ENCODE measurements at places on chromosomes 12 and 14.
A peak's percentile ranks its signal among the peaks of the same experiment; 100 is the strongest.

DNA sequence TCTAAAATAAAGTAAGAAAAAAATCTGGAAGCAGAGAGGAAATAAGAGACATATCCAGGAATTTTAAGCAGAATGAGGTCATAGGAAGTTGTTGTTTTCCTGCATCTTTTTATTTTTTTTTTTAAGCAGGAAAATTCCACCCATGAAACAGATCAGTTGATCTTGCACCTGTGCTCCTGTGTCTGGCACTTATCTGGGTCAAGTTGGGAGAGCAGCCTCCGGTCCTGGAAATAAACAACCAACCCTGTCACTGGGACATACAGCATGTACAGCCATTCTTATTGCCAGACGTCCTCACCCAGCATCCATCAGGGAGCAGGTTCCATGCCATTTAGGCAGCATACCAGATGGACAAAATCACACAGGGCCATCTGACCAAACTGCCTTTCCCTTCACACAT is 266.0 kb upstream of the BTG1 start:
- DNase-seq, result no peak

- no peak for DNase-seq
Measured at GRCh38 chr12:68038650-68039049, 49.4 kb downstream of the IFNG-AS1 start.

DNA sequence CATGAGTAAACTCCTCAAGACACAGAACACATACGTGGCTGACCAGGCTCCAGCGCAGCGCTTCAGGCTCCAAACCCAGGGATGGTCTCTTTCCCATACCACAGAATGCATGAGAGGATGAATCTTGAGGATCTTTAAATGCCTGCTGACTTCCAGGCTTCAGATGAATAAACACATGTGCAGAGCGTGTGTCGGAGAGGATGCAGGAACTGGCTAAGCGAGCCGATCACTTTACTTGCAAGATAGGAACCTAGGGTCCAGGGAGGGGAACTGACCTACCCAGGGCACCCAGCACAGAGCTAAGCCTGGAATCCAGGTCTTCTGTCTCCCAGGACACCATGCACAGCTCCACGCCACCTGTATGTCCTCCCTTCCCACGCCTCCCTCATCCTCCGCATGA is 209.8 kb downstream of the BCL11B start:
- no peak for DNase-seq

- no peak for DNase-seq
Measured at GRCh38 chr12:62215506-62215905, 44.7 kb upstream of the USP15 start.

DNA sequence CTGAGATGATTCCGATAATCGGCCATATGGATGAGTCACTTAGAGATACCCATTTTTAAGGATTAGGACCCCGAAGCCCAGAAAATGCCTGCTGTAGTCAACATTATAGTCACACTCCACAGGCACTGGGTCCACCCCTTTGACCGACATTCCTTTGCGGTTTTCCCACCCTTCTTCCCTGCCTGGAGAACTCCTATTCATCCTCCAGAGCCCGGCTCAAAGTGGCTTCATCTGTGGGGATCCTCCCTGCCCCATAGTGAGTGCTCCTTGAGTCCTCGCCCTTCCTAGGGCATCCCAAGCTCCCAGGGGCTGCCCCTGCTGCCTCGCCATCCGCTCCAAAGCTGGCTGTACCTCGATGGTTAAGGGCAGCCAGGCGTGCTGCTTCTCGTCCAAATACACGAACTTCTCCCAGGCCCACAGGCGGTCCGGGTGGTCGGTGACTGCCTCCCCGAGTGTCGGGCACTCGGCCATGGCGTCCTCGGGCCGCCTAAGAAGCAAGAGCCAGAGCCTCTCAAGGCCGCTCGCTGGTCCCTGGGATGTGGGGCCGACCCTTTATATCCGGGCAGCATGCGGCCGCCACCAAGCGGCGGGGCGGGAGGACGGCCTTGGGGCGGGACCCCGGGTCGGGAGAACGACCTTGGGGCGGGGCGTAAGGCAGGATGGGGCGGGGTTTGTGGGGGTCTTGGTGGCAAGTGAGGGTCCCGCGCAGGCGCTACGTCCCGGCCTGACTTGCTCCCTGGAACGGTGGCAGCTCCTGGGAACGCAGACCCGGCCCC is at the start of gene TCL1A:
Gene TCL1A (minus strand): TSS at position 530 of the 776 bp plus-strand sequence. CDS start 59 bp downstream, at position 471.
- DNase-seq, result no peak

DNA sequence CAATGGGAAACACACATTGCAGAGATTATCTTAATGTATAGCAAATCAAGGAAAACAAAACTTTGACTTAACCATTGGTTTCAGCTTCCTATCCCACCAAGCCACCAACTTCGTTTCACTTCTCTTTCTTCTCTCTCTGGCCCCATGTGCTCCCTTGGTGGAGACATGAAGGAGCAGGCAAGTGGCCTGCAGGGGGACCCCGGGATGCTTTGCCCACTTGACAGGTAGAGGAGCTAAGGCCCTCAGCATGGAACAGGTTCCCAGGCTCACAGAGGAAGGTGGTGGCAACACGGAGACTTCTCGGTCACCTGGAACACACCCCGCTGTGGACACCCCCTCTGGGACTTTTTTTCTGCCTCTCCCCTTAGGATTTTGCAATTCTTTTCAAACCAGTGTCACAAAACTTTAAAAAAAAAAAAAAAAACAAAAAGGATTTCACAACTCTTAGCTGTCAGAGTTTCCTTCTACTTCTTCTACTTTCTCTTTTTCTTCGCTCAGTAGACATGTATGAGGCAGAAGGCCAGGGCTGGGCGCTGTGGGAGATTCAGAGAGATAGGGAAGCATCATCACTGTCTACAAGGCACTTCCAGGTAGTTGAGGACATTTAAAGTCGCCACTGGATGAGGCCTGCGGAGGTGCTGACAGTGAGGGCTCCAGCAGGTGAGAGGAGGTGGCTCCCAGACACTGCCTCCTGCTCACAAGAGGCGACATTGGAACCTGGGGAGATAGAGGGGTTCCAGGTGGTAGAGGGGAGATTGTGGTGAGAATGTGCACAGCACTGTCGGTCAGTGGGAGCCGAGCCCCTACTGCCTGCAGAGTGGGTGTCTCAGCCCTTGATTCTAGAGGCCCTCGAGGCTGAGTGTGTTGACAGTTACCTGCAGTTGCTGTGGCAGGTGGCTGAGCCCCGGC is 119.6 kb downstream of the GCH1 start:
- no peak for DNase-seq

GRCh38 chr12:84408936-84409335 is 503.7 kb downstream of the SLC6A15 start:
- no peak for DNase-seq

- no peak for DNase-seq
Measured at GRCh38 chr14:77681196-77682157, 26.3 kb downstream of the ALKBH1 start.

DNA sequence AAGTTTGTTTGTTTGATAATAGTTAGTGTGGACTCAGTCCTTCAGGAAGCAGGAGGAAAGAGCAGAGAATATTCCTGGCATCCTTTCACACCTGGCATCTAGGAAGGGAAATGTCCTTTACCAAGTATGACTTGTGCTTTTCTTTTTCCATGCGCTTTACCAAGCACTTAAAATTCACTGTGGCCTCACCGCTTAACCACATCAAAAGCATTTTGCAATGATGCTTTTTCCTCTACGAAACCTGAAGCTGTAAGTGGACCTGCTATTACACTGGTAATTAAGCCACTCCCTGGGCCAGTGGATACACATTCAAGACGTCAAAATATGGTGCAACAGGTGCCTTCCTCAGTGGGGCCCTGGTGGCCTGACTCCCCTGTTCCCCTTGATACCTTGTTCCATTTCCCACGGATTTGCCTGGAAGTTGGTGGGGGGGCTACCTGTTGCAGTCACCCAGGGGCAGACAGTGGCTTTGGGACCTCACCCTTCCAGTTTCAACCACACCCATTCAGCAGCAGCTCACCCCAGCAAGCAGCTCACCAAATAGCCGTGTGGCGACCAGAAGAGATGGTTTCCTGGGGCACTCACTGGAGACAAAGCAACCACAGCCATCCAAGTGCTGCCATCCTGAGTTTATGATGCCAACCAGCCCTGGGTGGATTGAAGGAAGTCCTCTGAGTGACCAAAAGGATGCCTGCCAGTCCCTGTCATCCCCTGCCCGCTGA is 14.2 kb upstream of the FZD10 start:
- DNase-seq, result no peak

DNA sequence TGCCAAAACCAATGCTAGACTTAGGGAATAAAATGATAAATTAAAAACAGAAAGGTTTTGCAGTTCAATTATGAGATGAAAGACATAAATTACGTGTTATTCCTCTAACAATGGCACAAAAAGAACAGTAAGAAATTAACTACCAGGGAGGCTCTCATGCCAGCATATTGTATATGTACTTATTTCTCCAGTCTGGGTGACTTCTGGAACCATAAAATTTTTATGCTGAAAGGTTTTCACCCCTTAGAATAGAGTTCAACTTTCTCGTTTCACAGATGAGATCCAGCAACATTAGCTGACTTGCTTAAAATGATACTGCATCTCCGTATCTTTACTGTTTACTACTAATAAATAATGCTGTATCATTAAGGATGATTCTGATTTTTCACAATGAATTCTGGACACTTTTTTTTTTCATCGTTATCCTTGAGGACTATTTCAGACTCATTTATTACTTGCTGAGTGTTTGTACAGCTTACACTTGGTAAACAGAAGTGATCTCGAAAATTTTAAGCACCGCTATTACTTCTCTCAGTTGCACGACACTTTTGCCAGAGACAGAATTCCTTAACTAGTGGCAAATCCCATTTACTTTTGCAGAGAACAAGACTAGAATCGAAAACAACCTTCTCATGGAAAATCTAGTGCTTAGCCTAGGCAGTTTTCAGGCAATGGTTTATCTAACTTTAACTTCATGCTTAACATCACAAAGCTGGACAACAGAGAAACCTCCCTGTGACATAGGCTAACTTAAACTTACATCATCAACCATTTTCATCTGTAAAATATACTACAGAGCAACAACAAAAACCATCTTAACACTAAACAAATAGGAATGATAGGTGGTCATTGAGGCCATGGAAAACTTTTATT is 2.7 kb downstream of the RSRC2 start:
- DNase-seq, result no peak

- no peak for DNase-seq
Measured at GRCh38 chr12:30930641-30931040, 4.1 kb downstream of the TSPAN11 start.

- peak; percentile 31 for DNase-seq
Measured at GRCh38 chr12:63844391-63845341, at the start of gene SRGAP1. TSS of gene SRGAP1 (plus strand) at chr12:63844700. CDS start at chr12:63844817, 117 bp downstream.

DNA sequence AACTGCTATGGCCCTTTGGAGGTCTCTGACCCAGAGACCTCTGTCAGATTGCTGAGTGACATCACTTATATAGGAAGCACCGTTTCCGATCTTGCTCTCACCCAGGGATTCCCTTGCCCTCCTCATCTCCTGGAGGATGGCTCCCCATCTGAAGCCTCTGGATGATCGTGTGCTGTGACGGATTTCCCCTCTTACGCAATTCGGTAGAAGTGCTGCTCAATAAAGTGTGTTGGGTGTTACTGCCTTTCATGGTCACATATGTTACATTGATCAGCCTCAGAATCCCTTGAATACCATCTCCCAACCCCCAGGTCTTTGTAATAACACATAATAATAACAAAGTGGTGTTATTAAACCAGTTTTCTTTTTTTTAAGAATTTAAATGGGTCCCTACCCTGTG is 107.3 kb upstream of the CLEC14A start:
- DNase-seq, result no peak

GRCh38 chr12:75970310-75970709 is 61.3 kb downstream of the PHLDA1 start:
- no peak for DNase-seq

DNA sequence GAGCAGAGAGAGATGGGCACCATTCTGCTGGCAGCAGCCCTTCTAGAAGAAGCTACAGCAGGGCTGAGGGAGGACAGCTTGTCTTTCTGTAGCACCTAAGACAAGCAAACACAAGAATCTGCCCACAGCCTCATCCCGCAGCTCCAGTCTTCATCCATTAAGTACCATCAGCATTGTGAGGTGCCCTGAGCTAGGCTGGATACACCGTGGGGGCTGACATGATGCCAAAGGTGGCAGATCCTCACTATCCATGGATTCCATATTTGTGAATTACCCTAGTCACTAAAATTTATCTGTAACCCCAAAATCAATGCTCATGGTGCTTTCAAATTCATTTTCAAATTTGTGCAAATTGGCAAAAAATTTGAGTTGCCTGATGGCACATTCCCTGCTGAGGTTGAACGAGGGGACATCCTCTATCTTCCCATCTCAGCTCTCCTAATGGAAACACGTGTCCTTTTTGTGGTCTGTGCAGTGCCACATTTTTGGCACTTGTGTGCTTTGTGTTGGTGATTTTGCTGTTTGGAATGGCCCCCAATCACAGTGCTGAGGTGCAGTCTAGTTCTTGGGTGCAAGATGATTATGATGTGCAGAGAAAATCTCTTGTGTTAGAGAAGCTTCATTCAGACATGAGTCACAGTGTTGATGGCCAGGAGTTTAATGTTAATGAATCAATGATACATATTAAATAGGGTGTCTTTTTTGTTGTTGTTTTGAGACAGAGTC is 7.0 kb downstream of the PITPNM2 start:
- DNase-seq, result no peak

GRCh38 chr12:88305254-88305890 is 163.3 kb downstream of the TMTC3 start:
- peak; percentile 40 for DNase-seq

GRCh38 chr14:105881021-105881930 is 354.9 kb downstream of the TMEM121 start:
- DNase-seq, result no peak

- DNase-seq, result no peak
Measured at GRCh38 chr12:1189163-1189562, 198.1 kb downstream of the ERC1 start.

GRCh38 chr12:32080435-32080834 is 26.2 kb upstream of the BICD1 start:
- no peak for DNase-seq

DNA sequence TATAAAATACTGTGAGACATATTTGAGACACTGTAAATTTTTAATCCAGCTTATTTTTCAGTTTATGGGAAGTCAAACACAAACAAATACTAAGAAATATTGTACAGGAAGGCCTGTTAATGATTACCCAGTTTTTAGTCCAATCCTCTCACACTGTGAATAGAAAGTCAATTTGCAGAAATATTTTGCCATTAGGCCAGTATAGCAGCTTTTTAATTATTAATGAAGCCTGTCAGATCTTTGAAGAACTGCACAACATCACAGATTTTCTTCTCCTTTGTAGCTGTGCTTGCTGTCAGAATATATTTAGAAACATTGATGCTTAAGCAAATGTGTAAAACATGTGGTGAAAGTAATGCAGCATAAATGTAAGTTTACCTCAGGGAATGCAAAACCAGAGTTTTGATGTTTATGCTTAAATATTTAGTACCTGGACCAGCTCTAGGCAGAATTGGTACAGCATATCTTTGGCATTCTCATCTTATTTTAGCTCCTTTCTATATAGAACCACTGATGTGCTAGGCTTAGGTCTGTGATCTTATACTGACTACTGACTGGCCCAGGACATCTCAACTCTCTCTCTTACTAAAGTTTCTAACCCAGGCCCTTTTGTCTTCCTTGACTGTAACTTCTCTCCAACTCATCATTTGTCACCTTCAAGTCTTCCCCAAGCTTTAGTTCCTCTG is 230.8 kb upstream of the NAV3 start:
- no peak for DNase-seq

- DNase-seq, result no peak
Measured at GRCh38 chr12:110849748-110850403, 3.1 kb downstream of the CCDC63 start.

- no peak for DNase-seq
Measured at GRCh38 chr14:90678420-90678819, 137.8 kb downstream of the TTC7B start.

- DNase-seq, result no peak
Measured at GRCh38 chr12:114746297-114747011, 62.5 kb upstream of the TBX3 start.

- DNase-seq, result peak; percentile 86
Measured at GRCh38 chr12:45232756-45233372, 17.0 kb downstream of the ANO6 start.

- no peak for DNase-seq
Measured at GRCh38 chr14:100629098-100629497, 41.9 kb upstream of the BEGAIN start.
